NCI-H1694 (cell line): ENCODE measurements at places on chromosomes 1 and 21.

- no peak for DNase-seq
These were observed 2.9 kb downstream of the SMIM12 start for GRCh38 chr1:34856697-34857096.

- no peak for DNase-seq
These were observed 201.6 kb upstream of the PTBP2 start for GRCh38 chr1:96519851-96520578.

DNA sequence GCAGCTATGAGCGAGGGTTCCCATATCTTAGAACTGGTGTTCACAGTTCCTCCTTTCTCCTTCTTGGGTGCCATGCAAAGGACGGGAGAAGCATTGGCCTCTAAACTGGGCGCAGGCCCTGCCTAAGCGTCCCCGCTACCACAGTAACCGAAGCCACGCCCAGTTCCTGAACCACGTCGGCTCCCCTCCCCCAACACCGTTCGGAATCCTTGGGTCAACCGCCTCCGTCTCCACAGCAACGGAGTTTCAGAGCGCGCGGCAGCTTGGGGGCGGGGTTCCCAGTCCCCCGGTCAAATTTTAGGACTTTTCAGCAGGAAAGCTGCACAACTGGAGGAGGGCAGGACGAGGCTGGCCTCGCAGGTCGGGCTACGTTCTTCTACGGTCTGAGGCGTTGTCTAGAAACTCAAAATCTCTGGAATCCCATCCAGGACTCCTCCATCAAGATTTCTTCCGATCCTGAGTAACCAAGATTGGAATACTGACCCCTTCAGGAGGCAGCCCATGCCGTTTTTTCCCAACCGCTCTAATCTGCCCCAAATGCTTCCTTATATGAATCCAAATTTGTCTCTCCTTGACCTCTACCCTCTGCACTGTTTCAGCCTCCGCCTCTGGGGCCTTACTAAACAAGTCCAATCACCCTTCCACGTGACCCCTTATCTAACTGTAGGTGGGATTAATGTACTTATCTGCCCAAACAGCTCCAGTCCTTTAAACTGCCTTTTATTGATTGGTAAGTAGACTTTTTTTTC, at the start of gene SPAG17:
SPAG17 (minus strand) TSS at position 145 of the 749 bp plus-strand sequence; CDS start at position 74, 71 bp downstream.
- no peak for DNase-seq

GRCh38 chr1:6996866-6997265, 211.6 kb downstream of the CAMTA1 start:
- no peak for DNase-seq

DNA sequence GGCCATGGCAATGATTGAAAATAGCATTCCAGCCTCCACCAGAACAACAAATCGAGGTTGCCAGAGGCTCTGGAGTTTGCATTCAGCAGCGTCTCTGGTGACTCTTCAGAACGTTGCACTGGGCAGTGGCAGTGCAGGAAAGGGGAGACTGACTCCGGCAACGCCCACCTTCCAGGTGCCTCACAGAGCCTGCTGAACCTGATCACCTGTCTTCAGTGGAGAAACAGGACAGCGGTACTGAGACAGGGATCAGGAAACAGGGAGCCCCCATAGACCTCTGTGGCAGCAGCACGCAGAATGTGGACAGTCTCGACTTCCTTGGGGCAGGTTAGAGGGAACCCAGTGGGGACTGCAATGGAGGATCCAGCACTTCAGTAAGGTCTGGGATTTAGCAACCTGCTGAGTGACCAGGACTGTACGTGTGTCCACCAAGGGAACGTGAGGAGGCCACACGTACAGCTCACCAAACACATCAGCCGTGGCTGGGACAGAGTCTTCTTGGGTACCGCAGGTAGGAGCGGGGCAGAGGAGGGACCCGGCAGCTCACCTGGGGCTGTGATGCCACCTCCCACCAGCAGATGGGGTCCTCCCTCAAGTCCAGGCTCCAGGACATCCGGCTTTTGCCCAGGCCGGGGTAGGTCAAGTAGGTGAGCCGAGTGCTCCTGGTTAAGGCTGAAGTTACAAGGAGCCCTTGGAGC, 128.6 kb downstream of the PRDM2 start:
- DNase-seq = no peak

- DNase-seq = no peak
These were observed 3.0 kb downstream of the SPATA46 start for GRCh38 chr1:162373541-162374260.
